Stimulated activated CD8-positive, alpha-beta memory T cell treated with anti-CD3 and anti-CD28 coated beads, Interleukin-7, amount 100 ng/mL, for 1 hour (primary cell): ENCODE measurements at places on chromosomes 3 and 15.

- no peak for DNase-seq
Measured at GRCh38 chr3:110234831-110235230, 836.8 kb upstream of the NECTIN3 start.

- no peak for DNase-seq
Measured at GRCh38 chr15:25619076-25619475, 180.3 kb upstream of the UBE3A start.

- DNase-seq = no peak
Measured at GRCh38 chr15:33022629-33023028, 171.9 kb downstream of the FMN1 start.

- no peak for DNase-seq
Measured at GRCh38 chr3:185630182-185630622, 44.1 kb downstream of the SENP2 start.

DNA sequence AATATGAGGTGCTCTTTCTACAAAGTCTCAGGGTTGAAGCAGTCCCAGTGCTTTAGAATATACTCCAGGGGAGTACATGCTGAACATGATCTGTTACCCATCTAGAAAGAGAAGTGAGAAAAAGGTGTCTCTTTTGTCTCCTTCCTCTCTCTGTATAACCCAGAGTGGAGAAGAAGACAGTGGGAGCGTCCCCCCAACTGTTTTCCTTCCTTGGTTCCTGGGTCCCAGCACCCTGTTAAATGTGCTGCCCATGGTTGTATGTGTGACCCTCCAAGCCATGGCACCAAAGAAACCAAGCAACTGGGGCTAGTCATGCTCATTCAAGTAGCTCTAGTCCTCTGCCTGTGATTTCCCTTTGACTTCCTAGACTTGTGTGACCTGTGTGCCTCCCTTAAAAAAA lies 683.7 kb downstream of the TBL1XR1 start:
- DNase-seq = no peak

- no peak for DNase-seq
Measured at GRCh38 chr3:172815857-172816256, 65.3 kb downstream of the ECT2 start.

DNA sequence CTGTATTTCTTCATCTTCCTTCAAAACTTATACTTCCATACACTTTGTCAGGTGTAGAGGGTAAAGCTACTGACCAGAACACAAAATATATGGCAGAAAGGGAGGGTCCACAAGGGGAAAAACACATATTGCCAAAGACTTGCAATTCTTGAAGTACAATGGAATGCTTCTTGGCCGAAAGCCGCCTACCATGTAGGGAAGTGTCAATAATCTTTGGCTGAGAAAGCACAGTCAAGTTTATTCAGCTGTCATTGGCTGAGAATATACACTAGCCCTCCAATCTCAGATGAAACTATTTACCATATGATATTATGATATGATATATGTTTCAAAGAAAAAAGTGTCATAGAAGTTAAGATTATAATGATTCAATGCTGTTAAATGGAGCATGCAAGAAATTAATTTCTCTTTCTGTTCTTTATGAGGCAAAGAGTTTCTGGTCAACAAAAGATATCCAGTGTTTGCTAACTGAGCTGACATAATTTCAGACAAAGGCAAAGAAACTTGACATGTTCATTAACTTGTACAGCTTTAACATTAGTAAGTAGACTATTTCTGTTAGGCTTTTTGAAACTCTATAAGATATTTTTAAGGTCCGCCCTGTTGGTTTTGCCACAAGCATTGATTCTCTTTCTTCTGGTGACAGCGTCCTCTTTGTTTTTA lies 89.0 kb upstream of the LPP start:
- no peak for DNase-seq

- no peak for DNase-seq
Measured at GRCh38 chr15:99719096-99719541, 14.1 kb downstream of the LYSMD4 start.

DNA sequence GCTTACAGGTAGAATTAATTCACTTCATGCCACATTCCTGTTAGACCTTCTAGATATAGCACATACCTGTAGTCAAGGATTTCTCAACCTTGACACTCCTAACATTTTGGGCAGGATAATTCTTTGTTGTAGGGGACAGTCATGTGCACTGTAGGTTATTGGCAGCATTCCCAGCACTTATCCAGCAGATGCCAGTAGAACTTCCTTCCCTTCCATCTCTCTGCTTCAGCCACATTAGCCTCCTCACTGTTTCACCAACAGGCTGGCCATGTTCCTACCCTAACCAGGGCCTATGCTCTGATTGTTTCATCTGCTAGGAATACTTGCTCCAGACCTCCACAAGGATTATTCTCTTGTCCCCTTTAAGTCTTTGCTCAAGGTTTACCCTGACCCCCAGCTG lies 68.0 kb upstream of the STAC start:
- DNase-seq = no peak

- DNase-seq = no peak
Measured at GRCh38 chr15:72092006-72092405, 25.9 kb downstream of the MYO9A start.

GRCh38 chr3:85360742-85361387 lies 402.1 kb downstream of the CADM2 start:
- no peak for DNase-seq

- DNase-seq = no peak
Measured at GRCh38 chr15:79015416-79015815, 70.6 kb upstream of the CTSH start.

DNA sequence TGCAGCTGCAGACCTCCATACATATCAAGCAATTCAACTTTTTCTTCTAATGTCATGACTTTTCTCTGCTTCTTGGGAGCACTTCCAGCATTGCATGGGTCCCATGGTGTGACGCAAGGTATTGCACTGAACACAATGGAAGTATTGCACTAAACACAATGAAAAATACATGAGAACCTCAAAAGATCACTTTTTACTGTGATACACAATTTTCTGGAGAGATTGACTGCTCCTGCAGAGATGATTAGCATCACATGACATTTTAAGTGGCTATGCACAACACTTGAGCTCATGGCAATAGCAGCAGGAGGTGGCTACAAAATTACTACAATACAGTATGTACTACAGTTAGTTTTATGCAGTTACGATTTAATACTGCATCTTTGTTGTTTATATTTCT lies 113.5 kb upstream of the BHLHE40 start:
- DNase-seq = no peak

- no peak for DNase-seq
Measured at GRCh38 chr15:66389859-66390381, 3.2 kb downstream of the MAP2K1 start.

DNA sequence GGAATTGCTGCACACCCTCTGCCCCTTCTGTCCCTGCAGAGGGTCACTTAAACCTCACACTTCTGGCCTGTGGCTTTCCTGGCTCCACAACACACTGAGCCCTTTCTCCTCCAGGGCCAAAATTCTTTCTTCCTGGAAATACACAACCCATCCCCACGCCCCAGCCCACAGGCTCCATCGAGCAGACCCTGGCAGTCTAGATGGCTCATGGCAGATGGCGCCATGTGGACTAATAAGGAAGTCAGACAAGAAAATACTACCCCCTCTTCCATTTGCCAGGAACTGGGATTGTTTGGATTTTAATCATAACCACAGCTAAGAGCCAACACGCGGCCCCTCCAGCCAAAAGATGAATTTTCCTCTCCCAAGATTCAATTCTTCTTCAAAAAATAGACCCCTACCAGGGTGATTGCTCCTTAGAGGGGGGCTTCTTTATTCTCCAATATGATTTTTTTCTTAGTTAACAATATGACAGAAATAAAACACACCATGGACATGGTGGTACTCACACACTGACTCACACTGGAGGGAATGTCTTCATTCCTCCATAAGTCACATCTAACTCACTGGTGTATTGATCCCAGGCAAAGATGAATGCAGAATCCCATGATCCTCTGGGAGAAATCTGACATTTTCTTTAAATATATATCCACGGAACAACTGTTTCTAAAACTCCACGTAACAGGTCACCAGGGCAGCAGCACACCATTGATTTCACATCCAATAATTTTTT lies 111.5 kb downstream of the NTRK3 start:
- DNase-seq = no peak

- no peak for DNase-seq
Measured at GRCh38 chr3:129658110-129658843, 51.8 kb upstream of the PLXND1 start.

GRCh38 chr15:85402195-85402881 lies 21.9 kb downstream of the AKAP13 start:
- no peak for DNase-seq

GRCh38 chr15:80418892-80419537 lies 14.8 kb downstream of the ARNT2 start:
- DNase-seq = no peak

GRCh38 chr3:49476563-49476962 lies 6.5 kb downstream of the DAG1 start:
- no peak for DNase-seq

DNA sequence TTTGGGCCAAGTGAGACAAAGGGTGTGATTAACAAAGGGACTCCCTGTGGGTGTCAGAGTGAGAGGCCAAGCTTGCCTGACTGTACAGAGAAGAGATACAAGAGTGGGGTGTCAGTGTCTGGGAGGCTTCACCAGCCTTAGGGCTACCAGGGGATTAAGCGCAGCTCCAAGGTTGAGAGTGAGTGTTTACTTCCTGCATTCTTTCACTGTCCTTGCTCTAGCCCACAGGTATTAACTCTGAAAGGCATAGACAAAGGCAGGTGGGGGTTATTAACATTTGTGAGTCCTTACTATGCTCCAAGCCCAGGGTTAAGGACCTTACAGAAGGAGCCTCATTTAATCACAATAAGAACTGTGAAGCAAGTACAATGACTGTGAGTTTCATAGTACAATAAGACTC lies 107.6 kb downstream of the IL20RB start:
- DNase-seq = no peak

GRCh38 chr3:33006571-33007286 lies 55.3 kb downstream of the CCR4 start:
- DNase-seq = no peak

DNA sequence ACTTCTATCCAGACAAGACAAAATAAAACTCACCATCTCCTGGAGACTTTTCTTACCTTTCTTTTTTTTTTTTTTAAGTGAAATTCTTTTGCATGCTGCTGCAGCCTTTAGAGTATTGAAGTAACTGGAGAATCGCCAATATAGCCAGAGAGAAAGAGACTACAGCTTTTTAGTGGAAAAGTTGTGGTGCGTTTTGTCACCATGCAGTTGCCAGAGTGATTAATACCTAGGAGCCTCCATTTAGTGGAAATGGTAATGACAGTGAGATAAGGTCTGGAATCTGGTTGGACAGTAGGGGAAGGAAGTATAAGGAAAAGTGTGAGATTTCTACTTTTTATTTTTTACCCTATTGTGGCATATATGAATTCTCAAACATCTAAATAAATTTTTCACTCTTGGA lies 18.1 kb upstream of the PARP14 start:
- DNase-seq = no peak

GRCh38 chr15:80207887-80208286 lies 44.1 kb downstream of the CTXND1 start:
- DNase-seq = no peak

- DNase-seq = no peak
Measured at GRCh38 chr3:127162947-127163645, 29.8 kb upstream of the PRR23E start.

DNA sequence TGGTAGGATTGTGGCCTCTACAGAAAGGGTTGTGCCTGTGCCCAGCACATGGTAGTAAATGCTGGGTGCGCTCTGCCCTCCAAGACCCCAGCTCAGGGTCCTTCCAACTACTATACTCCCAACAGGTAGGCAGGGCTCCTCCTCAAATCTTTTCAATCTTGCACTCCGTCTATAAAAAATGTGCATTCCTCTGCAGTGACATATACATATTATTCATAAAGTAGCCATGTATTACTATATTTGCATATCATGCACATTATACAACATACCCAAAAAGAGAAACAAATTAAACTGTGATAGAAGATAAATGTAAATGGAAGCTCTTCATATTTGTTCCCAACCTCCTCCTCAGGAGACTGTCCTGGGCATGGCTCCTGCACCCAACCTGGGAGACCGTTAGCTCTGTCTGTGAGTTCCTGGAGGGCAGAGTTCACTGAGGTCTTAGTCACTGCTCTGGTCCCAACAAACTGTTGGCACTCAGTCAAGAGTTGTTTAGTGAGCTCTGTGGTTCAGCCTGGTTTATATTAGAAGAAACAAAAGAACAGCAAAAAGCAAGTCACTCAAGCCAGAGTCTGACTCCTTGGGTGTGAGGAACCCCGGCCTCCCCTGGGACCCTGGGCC lies 47.7 kb upstream of the GRIP2 start:
- no peak for DNase-seq

GRCh38 chr3:42660131-42660715 lies 6.7 kb downstream of the ZBTB47 start:
- no peak for DNase-seq

DNA sequence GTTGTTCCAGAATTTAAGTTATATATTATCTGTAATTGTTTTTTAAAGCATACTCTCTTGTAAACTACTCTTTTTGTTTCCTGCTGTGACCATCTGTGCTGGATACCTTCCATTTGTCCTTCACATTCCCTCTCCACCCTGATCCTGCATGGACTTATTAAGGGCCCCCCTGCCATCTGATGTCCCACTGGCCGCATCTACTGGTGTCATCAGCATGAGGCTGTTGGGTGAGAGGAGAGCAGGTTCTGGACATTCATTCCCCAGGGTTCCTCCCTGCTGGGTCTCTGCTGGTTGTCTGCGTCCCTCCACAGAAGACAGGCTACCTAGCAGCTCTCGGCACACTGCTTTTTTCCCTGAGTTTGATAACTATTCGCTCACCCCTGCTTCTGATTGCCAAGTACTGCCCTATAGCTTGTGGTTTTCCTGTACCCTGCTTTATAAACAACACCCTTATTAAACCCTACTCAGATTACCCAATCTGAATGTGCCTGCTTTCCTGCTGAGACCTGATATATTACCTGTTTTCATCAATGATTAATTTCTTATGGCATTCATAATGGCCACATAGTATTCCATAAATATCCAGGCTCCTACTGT lies 7.7 kb downstream of the CMTM8 start:
- DNase-seq = no peak

GRCh38 chr3:158920371-158920770 lies 118.5 kb downstream of the MFSD1 start:
- DNase-seq = no peak

- DNase-seq = no peak
Measured at GRCh38 chr15:93035092-93035915, 53.7 kb downstream of the RGMA start.

DNA sequence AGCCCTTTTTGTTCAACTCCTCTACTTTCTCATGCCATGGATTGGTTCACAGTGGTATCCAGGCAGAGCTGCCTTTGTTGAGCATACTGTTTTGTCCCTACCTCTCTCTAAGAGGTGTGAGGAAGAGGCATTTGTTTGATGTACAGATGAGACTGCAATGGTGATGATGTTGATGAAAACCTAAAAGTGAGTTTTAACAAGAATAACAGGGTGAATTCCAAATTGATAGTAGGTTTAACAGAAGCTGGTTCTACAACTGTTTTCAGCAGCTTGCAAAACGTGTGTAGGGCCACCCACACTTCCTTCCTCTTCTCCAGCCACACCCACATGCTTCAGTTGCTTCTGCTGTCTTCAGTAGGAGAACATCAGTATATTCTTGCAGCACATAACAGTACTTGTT lies 10.2 kb downstream of the SNRK start:
- DNase-seq = peak; percentile 30

GRCh38 chr15:82832601-82833361 lies 23.4 kb downstream of the WHAMM start:
- DNase-seq = no peak

- no peak for DNase-seq
Measured at GRCh38 chr3:5464649-5465048, 277.1 kb downstream of the EDEM1 start.

- no peak for DNase-seq
Measured at GRCh38 chr3:189839576-189839975, 208.4 kb downstream of the TP63 start.
